ENCODE measurements at places on chromosomes 6 and 20.
A peak's percentile ranks its signal among the peaks of the same experiment; 100 is the strongest.

DNA sequence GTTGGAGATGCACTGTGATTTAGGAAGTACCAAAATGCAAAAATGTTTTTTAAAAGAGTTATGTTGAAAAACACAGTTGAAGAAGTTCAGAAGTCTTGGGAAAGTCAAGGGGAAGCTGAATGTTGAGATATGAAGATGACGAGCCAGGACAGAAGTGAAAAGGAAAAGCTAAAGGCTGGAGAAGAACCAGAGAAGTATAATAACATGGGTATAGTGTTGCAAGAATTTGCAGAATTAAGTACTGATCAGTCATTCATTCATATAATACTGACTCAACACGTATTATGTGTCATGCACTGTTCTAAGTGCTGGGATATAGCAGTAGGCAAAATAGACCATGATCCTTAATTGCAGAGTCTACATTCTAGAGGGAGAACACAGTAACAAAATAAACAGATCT, 432.8 kb downstream of the CDC5L start:
- DNase-seq, result no peak

- no peak for DNase-seq
Measured at GRCh38 chr6:167669553-167669849, 157.2 kb upstream of the AFDN start.

DNA sequence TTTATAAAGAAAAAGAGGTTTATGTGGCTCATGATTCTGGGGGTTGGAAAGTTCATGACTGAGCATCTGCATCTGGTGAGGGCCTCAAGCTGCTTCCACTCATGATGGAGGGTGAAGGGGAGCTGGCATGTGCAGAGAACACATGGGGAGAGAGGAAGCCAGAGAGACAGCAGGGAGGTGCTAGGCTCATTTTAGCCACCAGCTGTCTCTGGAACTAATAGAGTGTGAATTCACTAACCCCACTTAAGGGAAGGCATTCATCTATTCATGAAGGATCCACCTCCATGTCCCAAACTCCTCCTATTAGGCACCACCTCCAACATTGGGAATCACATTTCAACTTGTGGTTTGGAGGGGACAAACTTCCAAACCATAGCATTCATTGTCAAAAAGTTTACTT, 137.3 kb upstream of the PMEPA1 start:
- no peak for DNase-seq

GRCh38 chr20:19815553-19815991, 57.5 kb downstream of the RIN2 start:
- peak; percentile 95 for DNase-seq

DNA sequence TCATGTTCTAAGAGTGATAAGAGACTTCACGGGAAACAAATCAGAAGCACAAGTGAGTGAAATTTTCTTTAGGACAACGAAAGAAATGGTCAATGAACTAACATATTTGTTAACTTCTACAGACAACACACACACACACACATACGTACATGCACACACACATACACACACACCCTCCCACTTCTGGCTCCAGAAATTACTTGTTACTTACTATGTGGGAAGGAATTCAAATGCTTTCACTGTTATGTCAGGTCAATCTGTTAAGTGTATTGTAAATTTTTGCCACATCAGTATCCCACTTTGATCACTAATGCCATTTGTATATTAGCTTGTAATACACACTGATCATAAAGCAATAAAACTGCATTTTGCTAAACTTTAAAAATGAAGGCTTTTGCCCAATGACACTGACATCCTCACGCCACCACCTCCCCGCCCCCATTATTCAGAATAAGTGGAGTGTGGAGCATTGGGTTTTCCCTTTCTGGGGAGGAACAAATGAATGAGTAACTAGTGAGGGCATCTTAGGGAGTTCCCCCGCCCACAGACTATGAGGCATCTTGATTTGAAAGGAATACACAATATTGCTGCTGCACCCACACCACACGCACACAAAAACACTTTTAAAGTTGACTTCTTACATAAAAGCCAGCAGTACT, 76.2 kb downstream of the ATXN1 start:
- peak; percentile 64 for DNase-seq

GRCh38 chr20:59830665-59831023, 102.8 kb downstream of the SYCP2 start:
- DNase-seq, result no peak

GRCh38 chr20:33209789-33210188, 7.4 kb upstream of the BPIFA3 start:
- peak; percentile 59 for DNase-seq

- DNase-seq, result no peak
Measured at GRCh38 chr6:100433726-100434435, 30.8 kb downstream of the SIM1 start.

DNA sequence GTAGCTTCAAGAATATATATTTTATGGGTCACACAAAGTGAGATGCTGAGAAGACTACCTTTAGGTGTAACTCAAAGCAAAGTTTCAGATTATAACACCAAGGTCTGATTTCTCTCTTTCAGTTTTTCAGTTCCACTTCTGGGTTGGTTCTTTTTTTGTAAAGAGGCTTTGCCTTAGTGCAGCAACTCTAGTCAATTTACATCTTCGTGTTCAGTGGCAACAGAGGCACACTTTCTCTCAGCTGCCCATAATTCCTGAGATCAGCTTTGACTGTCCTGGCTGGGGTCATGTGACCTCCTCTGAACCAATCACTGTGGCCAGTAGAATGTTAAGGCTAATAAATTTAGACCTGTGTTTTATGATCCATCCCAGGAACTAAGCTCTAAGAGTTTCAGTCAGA, 120.2 kb downstream of the TINAG start:
- no peak for DNase-seq

DNA sequence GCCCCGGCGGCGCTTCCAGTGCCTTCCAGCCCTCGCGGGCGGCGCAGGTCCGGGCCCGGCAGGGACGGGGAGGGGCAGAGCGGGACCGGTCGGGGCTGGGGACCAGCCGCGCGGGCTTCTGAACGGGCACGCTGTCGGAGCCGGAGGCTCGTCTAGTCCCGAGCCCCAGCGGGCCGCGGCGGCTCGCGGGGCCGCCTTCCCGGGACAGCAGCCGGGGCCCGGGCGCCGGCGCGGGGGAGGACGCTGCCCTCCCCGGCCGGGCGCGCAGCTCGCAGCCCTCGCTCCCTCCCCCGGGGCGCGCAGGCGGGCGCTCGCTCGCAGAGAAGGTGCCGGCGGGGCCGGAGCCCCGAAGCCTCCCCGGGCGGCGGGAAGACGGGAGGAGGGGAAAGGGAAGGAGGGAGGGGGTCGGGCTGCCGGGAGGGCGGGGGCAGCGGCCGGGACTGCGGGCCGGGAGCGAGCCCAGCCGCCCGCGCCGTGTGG, 696 bp upstream of the SIRPA start:
- DNase-seq, result no peak

DNA sequence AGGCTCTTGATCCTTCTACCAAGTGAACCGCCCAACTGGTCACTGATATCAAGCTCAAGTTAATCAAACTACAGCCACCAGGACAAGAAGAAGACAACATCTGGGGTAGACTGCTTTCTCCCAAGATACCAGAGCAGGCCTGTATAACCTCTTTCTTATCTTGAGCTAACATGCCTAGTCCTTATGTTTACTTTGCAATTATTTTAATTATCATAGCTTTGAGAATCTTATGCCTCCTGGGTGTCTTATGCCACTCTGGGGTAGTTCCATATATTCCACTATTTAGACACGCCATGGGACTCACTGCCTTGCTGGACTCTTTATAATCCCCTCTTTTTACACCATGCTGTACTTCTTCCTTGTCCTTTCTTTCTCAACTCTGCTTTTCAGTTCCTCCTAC, 41.5 kb upstream of the ECI2 start:
- DNase-seq, result no peak

DNA sequence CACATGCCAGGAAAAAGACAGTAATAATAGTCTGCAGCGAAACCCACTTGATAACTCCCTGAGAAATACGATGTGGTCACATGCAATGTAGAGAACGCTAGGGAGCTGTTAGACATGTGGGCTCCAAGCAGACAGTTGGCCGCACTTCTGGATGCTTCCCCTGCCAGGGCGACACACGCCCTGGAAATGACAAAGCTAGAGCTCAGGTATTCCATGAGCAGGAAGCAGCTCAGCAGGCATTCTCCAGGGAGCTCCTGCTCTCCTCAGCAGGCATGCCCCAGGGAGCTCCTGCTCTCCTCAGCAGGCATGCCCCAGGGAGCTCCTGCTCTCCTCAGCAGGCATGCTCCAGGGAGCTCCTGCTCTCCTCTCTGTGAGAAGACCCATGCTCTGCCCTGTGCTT, 52.4 kb upstream of the NXT1 start:
- no peak for DNase-seq

DNA sequence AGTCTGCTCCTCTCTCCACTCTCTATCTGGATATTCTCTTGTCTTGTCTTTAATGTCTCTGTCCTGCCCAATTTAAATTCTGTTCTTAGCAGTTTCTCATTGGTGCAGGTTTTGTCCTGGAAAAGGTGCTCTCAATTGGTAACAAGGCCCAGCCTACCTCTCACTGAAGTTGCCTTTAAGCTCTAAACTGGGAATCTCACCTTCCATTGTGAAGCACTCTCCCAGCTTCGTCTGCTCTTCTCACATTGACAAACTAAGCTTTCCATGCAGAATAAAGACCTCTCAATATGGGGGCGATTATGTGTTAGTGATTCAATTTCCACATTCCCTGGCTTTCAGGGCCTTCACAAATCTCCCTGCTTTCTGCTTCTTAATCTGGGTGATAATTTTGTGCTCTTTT, 1712.2 kb downstream of the GRIK2 start:
- no peak for DNase-seq

DNA sequence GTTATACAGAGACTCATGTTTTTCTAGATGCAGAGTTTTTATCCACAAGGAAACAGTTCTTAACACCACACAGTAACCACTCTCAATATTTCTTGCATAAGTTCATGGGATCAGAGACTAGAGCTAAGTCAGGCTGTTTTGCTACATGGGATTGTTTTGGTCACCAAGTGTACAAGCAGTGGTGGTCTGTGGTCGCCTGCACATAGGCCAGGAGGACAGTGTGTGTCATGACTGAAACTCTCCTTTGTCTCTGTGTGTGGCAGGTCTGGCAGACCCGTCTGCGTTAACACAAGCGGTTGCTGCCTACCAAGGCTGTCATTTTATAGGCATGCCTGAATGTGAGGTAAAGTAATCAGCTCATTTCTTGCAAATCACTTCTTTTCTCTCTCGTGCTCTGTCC, 18.9 kb downstream of the WRNIP1 start:
- DNase-seq, result no peak

DNA sequence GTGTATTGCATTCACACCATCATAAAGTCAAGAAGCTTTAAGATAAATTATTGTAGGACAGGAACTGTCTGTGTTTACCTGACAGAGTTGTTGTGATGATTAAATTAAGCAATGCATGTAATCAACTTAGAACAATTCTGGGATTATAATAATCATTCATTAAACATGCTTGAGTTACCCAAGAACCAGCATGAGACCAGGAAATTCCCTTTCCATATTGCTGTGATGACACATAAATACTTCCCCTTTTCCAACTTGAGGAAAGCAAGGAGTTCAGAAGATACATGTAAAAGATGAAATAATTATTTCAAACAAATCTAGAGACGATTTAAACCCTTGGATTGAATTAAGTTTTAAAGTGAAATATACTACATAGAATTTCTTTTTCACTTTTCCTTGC, 404.4 kb downstream of the GJA1 start:
- DNase-seq, result no peak

DNA sequence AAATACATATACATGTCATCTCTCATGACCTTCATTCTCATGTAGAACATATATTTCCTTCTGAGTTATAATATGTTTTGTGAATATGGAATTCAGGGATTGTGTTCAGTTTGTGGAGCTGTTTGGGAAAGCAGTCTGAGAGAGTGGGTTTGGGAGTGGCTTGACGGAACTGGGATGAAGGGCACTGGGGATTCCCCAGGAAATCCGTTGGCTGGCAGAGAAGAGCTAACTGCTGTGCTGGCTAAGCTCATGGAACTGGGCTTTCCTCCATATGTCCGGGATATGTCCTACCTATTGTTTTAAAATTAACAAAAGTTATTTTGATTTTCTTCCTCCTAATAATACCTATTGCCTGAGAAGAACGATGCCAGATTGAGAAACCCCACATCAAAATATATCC, 359.5 kb upstream of the FLRT3 start:
- no peak for DNase-seq

DNA sequence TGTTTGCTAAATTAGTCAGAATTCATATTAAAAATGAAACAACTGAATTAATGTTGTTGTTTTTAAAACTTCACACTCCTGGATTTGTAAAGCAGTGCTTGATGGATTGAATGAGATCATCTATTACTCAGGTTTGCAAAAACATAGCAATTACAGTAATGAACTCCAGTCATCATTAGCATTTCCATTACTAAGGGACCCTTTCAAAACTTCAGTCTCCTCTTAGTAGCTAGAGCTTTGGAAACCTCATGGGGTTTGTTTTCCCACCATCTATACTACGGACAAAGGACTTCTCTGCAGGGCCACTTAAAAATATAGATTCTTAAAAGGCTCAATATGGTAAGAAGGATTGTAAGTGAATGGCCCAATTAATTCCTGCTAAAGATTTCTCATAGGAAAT, 209.9 kb upstream of the PRND start:
- no peak for DNase-seq

- DNase-seq, result no peak
Measured at GRCh38 chr6:169783971-169784820, 32.8 kb downstream of the ERMARD start.

GRCh38 chr6:167682546-167683027, 144.1 kb upstream of the AFDN start:
- no peak for DNase-seq

- no peak for DNase-seq
Measured at GRCh38 chr6:163643866-163644265, 229.3 kb downstream of the QKI start.

DNA sequence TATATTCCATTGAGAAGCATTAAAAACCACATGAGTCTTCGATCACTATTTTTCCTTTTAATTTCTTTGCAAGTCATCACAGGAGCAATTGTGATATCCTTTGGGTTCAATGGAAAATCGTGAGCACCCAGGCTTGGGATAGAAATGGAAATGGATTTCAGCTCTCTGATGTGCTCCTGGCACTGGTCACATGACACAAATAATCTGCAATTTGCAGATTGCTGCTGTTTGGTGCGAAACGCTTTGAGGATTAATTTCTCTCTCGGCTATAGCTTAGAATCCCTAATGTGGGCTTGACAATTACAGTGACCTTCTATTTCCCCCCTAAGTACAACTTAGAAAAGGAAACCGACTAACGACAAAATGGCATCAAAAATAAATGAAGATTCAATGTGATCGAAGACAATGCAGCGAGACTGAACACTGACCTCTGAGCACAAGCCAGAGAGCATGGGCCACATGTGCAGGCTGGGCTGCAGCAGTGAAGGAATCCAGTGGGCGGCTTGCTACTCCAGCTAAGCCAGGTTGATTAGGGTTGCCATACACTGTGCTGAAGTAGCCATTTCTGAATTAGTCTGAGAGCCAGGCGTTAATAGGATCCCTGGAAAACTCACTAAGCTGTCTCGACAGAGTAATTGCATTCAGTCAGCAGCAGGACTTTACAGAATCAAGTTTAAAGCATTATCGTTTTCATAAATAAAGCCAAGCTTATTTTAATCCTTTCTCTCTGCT, 301.8 kb upstream of the AGPAT4 start:
- DNase-seq, result no peak
